ENCODE measurements at places on chromosomes 4 and X.

DNA sequence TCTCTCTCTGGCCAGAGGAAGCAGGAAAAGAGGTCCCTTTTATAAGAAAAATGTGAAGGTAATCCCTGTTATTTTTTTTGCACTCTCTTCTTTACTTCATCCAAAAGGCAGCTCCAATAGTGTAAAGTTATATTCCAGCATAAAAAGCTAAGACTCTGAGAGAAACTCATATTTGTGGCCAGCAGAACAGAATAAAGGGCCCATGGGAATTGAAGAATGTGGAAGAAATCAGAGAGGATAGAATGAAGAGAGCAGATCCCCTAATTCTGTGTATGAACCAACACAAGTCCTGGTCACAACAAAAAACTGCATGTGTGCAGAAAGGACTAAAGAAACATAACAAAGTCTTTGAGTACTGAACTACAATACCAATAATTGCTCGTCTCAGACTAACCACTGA, 22.3 kb downstream of the RPS6KA6 start:
- no peak for DNase-seq

DNA sequence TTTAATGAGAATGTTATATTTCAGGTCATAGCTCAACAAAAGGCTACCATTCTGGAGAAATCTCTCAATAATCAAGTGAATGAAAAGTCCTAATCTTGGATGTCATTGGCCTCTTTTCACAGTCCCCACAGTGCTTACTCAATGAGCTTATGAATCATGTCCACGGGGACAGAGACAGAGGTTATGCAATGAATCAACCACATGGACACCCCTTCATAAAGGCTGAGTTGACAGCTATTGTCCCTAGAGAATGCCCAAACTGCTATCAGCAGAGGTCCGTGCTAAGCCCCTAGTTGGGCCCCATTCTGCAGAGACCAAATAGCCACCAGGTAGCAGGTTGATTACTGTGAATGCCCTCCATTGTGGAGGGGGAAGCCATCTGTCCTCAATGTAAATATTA, 158.1 kb downstream of the LHFPL1 start:
- DNase-seq: no peak

DNA sequence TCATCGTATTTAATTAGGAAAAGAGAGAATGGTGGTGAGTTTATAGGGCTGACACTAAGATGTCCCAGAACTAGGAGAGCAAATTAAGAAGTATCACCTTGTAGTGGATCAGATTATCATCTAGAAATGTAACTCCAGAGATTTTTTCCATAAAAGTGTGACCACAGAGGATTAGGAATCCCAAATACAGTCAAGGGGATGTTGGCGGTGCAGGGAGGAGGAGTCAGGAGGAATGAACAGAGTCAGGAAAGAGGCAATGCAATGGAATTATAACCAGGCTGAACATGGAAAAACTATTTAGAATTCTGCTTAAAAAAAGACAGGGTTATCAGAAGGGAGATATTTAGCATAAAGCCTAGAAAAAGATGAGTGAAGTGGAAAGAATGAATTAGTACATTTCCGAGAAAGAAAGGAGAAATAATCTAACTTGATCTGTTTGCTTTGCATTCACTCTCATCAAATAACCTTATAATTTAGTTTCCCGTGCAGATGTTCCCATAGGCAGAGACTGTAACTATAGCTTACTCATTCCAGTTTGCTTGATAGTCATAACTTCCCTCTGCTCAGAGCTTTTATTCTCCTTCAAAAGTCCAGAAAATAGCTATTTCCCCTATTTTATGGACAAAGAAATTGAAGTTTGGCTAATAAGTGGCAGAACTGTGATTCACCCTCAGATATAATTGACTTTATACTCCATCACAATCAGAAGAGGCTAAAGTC, 56.4 kb downstream of the SCFD2 start:
- DNase-seq: no peak

DNA sequence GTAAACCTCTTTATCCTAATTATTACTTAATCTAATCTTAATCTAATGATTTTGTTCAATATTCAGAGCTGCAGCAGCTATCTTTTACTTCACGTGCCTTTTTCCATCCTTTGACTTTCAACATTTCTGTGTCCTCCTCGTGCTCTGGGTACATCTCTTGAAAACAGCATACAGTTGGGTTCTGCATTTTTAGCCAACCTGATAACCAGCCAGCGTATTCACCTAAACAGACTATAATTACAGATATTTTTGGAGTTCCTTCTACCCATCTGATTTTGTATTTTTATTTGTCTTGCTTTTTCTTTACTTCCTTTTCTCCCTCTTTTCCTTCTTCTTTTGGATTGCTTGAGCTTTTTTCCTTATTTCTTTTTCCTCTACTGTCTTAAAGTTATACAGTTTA, 16.2 kb upstream of the JAKMIP1 start:
- DNase-seq: no peak

- DNase-seq: no peak
Measured at GRCh38 chr4:74583757-74584156, 138.8 kb downstream of the AREG start.

GRCh38 chrX:47175588-47175980, 18.0 kb upstream of the UBA1 start:
- DNase-seq: no peak

DNA sequence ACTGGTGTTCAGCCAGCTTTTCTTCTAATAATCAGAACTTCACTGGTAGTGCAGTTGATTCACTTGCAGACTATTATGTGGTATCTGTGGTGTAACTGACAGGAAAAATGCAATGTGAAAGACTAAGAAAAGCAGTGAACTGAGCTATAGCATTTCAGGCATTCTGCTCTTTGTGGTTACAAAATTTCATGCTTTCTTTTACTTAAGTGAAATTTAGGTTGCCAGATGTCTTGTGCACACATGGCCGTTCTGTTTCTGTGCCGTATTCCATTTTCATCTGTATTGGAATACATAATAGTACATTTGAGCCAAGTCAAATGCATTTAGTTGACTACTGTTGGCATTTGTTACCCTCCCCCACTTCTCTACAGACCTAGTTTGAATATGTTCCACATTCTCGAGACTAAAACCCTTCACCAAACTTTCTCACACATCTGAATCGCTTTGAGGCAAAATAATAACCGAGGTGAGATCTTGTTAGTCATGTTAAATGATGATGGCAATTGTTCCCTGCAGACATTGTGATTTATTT, 8.2 kb downstream of the RTL3 start:
- no peak for DNase-seq

- no peak for DNase-seq
Measured at GRCh38 chr4:147480891-147481576, at the start of gene EDNRA. TSS of gene EDNRA (plus strand) at chr4:147481097. CDS start at chr4:147485682, 4,585 bp downstream.

DNA sequence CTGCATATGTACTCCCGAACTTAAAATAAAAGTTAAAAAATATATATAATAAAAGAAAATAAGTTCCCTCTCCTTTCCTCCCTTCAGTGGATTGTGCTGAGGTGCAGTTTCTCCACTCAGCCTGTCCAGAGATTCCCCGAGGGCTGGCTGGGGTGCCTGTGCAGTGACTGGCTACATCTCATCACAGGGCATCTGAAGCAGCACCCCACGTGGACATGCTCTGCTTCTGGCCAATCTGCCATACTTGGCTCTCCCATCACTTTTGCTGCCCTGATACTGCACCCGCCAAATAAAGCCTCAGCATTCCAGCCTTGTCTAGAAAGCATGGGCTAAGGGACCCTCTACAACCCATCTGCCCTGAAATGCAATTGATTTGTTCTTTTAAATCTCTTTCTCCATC, 11.1 kb upstream of the MGST2 start:
- no peak for DNase-seq

DNA sequence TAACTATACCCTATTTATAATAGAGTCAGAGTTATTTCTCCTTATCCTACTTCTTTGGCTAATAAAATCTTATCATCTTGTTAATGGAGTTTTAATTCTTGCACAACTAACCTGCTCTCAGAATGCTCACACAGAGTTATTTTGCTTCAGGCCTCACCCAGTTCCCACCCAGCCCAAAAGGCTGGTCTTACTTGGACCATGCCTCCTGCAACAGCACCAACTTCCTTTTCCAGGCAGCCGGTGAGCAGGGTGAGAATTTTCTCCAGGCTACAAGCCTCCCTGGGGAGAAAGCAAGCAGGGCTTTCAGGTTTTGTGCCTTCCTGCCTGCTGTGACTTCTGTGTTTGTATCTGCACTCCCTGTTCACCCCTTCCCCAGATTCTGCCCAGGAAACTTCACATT, 29.1 kb upstream of the BANK1 start:
- DNase-seq: no peak

DNA sequence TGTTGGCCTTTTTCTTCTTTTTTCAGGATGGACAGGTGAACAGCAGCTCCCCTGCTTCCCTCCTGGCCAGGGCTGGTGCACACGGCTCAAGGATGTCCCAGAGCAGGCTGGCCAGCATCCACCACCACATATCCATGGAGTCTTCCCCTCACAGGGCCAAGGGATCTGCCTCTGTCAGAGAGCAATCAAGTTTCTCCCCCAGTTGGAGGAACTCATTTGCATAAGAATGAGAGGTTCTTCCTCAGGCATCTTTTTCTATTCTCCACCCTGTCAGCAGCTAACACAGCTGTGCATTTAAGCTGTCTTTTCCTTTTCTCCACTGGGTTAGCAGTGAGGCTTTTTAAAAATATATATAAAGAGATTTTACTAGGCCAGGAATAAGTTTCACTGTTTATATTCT, 143.8 kb downstream of the ANAPC10 start:
- no peak for DNase-seq

- no peak for DNase-seq
Measured at GRCh38 chrX:69674891-69675290, 59.0 kb downstream of the EDA start.

GRCh38 chr4:85028910-85029309, 62.4 kb upstream of the WDFY3 start:
- no peak for DNase-seq

DNA sequence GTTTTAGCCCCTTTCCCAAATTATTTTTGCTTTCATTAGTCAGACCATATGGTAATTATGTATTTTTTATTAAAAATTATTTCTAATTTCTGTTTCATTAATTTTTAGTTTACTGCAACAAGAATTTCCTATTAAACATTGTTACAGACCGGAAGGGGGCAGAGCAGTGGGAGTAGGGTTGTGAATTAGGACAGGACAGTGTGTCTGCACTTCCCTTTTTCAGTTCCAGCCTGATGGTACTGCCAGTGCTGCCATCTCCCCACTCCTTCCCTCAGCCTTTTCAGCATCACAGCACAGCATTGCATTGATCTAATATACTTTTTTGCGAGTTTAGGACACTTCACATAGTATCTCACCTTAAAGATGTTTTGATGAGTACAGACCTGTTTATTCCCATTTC, 76.5 kb downstream of the STIM2 start:
- DNase-seq: no peak

DNA sequence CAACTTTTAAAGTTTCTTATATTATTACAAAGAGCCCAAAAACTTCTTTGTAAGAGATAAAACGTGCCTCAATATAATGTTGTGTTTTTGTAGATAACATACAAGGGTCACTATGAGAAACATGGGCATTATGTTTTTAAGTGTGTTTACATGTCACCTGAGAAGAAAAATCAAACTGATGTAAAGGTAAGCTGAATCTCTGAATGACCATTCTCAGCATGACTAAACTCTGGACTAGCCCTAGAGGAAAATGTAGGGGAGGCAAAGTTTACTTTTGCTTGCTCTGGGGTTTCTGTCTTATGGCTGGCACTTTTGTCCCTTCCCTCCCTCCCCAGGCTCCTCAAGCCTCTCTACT, 6.8 kb downstream of the MEPE start:
- DNase-seq: no peak

GRCh38 chr4:26893491-26893890, 32.9 kb downstream of the STIM2 start:
- no peak for DNase-seq

DNA sequence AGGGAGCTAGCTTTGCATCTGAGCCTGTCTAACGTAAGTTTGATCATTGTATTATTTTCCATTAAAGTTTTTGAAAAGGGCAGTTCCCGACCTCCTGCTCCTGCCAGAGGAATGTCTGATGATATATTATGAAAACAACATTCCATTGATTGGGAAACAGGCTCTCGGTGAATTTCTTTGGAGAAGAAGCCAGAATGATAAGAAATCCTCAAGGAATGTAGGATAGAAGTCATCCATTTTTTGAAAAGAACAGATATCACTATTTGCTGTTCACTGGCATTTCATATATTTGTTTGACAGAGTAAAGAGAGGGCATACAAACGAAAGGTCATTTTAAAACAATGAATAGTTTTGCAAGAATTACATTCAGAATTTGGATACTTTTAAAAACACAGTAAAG, 781.0 kb upstream of the HTR2C start:
- no peak for DNase-seq

DNA sequence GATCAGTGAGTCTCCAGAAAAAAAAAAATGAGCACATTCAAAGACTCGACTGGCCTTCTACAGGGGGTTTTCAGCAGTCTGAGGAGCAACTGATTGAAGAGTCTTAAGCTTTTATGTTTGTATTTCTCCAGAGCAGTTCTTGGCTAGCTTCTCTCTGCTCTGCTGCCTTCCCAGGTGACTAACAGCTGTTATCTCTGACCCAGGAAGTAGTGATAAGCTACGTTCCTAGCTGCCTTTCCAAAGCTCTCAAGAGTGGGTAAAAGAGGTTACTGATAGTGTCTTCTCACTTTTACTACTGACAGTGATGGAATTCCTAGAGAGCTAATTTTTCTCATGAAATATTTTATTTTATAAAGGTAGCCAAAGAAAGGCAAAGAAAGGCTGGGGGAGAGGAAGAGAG, 66.6 kb downstream of the ENOX2 start:
- no peak for DNase-seq

DNA sequence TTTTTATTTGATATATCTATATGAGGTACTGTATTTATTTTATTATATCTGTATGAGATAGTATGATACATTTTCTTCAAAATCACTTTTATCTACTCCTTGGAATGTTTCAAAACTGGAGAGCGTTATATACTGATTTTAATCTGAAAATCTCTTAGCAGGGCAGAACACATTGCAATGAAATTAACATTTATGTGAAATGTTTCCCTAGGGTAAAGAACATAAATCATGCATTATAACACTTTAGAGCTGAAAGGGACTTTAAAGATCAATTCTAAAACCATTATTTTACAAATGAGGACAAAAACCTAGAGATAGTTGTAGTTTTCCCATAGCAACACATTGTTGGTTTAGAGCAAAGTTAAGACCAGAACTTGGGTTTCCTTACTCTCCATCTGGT, 153.7 kb downstream of the ATOH1 start:
- no peak for DNase-seq

DNA sequence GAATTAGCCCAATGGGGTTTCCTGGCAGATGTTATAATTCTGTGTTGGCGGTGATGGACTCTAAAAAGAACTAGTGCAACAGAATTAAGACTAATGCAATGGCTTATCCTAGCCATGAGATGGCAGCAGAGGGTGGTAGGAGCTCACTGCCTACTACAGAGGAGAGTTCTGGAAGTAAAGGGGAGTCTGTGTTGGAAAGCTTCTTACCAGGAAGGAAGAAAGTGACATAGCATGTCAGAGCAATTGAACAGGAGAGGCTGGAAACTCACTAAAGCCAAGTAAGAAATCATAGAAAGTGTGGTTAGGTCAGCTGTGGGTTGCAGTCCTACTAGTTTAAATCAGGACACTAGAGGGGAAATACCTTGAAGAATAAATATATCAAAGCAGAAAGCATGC, 6.3 kb upstream of the TRPC5OS start:
- DNase-seq: no peak
